ENCODE measurements at places on chromosomes 4 and X. TPM values are rescaled to one million over a fixed set of nuclear protein-coding genes. Genes with fewer than 3 reads are reported as not detected.

Gene XPNPEP2
- total RNA-seq, result 0.67 TPM

Gene RTL5
- 2.4 TPM for total RNA-seq

Gene SCRG1
- total RNA-seq, result not detected

Gene ASB12
- 0.22 TPM for total RNA-seq

Gene MAGIX
- total RNA-seq, result 1.1 TPM

Gene TLL1
- total RNA-seq, result not detected

Gene GC
- not detected for total RNA-seq

Gene HAND2
- not detected for total RNA-seq

Gene H2BW1
- not detected for total RNA-seq

Gene CCDC160
- not detected for total RNA-seq

Gene USP26
- total RNA-seq, result not detected

Gene ERCC6L
- total RNA-seq, result 7.9 TPM

Gene NPNT
- not detected for total RNA-seq

Gene PPP1R2C
- not detected for total RNA-seq

Gene CENPVL1
- not detected for total RNA-seq

Gene UGT2B10
- total RNA-seq, result not detected

Gene MAGEB17
- not detected for total RNA-seq

Gene CFAP99
- total RNA-seq, result 0.11 TPM

Gene SMR3B
- total RNA-seq, result not detected

Gene PNMA6A
- 0.97 TPM for total RNA-seq

Gene TENM3
- not detected for total RNA-seq

Gene SLC2A9
- 1.6 TPM for total RNA-seq

Gene ZMAT1
- total RNA-seq, result 14.4 TPM

Gene MAGED4B
- 4.5 TPM for total RNA-seq

Gene ASB11
- not detected for total RNA-seq

Gene F9
- not detected for total RNA-seq

Gene UNC5C
- total RNA-seq, result not detected

Gene MTNR1A
- not detected for total RNA-seq

Gene PGRMC2
- 47.1 TPM for total RNA-seq

Gene PASD1
- total RNA-seq, result not detected

Gene MAML3
- 4.7 TPM for total RNA-seq

Gene CXCL6
- not detected for total RNA-seq

Gene RNF128
- total RNA-seq, result not detected

Gene FAM3A
- total RNA-seq, result 45.4 TPM

Gene INTS6L
- total RNA-seq, result 31.7 TPM

Gene NEXMIF
- 1.6 TPM for total RNA-seq

Gene SLC10A4
- total RNA-seq, result 0.17 TPM

Gene MUC7
- total RNA-seq, result not detected

Gene GPAT3
- total RNA-seq, result 3.1 TPM

Gene CXorf49
- total RNA-seq, result not detected

Gene DMRTC1
- total RNA-seq, result 0.28 TPM

Gene MAGEA9B
- total RNA-seq, result not detected

Gene TRIM61
- total RNA-seq, result 2.9 TPM

Gene STOX2
- total RNA-seq, result not detected

Gene CXorf51A
- total RNA-seq, result not detected

Gene TEC
- total RNA-seq, result 4.2 TPM

Gene CT47A1
- not detected for total RNA-seq

Gene CENPVL2
- not detected for total RNA-seq

Gene FAT4
- 0.06 TPM for total RNA-seq

Gene TCEAL6
- not detected for total RNA-seq

Gene ENPEP
- 0.68 TPM for total RNA-seq

Gene GRIA3
- 0.39 TPM for total RNA-seq

Gene PFKFB1
- 0.65 TPM for total RNA-seq

Gene IL2
- total RNA-seq, result 1.7 TPM

Gene TCEAL5
- total RNA-seq, result not detected

Gene COPS4
- total RNA-seq, result 29.3 TPM

Measured in activated naive CD8-positive, alpha-beta T cell treated with anti-CD3 and anti-CD28 coated beads, Interleukin-2, amount 10 ng/mL, durations not matched to agents 7 days and 5 days (primary cell).